Stimulated activated CD8-positive, alpha-beta memory T cell treated with anti-CD3 and anti-CD28 coated beads, Interleukin-15, amount 100 ng/mL, for 4 hours (primary cell): ENCODE measurements at places on chromosomes 6 and 20.

- no peak for DNase-seq
Measured at GRCh38 chr6:102344769-102345168, 951.3 kb downstream of the GRIK2 start.

GRCh38 chr6:404685-405423, 13.3 kb downstream of the IRF4 start:
- no peak for DNase-seq

DNA sequence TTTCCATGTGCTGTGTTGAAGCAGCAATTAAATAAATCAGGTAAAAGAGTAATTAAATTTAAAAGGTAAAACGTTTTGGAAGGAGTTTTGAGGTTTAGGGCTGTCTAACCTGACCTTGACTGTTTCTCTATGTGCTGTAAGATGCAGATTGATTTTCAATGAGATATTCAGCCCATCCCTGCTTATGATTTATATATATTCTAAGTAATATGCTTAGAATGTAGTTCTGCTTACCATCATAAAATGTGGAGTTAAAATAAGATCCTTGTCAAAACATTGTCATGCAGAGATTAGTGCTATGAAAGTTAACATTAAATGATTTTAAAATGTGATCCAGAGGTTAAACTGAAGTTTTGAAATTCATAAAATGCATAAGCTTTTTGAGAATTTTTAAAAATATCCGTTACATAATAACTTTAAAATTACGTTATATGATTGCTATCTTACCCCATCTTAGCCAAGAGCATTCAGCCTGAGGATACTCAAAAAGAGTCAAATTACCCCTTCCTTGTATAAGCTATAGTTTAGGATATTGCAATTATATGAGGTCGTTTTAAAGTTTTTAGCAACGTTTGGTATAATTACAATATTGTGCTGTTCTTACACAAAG, 122.5 kb downstream of the MTHFD1L start:
- DNase-seq: no peak

GRCh38 chr6:27962506-27962905, 5.5 kb downstream of the OR2B6 start:
- DNase-seq: no peak

DNA sequence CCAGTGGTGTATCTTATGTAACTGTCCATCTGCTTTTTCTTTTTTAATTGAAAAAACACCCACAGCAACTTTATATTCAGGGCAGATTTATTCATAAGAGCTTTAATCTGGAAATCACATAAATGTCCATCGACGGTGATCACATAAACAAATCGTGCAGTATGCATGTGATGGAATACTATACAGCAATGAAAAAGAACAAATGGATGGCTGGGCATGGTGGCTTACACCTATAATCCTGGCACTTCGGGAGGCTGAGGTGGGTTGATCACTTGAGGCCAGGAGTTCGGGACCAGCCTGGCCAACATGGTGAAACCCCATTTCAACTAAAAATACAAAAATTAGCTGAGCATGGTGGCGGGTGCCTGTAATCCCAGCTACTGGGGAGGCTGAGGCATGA, 39.1 kb downstream of the VSTM2L start:
- no peak for DNase-seq

GRCh38 chr6:100137759-100138158, 143.7 kb upstream of the MCHR2 start:
- DNase-seq: no peak

GRCh38 chr6:2485116-2485515, 239.7 kb upstream of the GMDS start:
- DNase-seq: no peak

- DNase-seq: no peak
Measured at GRCh38 chr6:80143419-80143937, 37.0 kb downstream of the BCKDHB start.

- DNase-seq: no peak
Measured at GRCh38 chr20:41508335-41508734, 109.8 kb downstream of the CHD6 start.

GRCh38 chr6:138428944-138429598, 25.0 kb downstream of the HEBP2 start:
- no peak for DNase-seq

- no peak for DNase-seq
Measured at GRCh38 chr6:5146398-5146797, 61.3 kb downstream of the PPP1R3G start.

- no peak for DNase-seq
Measured at GRCh38 chr20:31604567-31605030, 490 bp upstream of the ID1 start.

GRCh38 chr20:53964067-53964466, 106.3 kb downstream of the BCAS1 start:
- no peak for DNase-seq

GRCh38 chr20:64153861-64154589, 10.2 kb upstream of the MYT1 start:
- DNase-seq: no peak

GRCh38 chr6:33996120-33996475, 149.8 kb downstream of the GRM4 start:
- no peak for DNase-seq

DNA sequence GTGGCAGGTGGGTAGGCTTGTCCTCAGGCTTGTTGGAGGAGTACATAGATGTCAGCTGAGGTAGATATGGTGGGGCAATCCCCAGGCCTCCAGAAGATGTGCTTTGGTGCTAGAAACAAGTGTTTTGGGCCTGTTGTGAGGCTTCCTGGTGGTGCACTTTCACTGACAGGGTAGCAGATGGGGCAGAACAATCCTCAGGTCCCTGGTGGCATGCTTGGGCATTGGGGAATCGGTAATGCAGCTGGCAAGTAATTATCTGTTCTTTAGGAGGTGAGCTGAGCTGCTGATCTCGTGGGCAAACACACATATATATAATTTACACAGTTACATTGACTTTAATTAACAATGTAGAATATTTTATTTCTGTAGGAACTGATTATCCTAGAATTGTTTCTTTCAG, 458.7 kb downstream of the BMP2 start:
- DNase-seq: no peak

DNA sequence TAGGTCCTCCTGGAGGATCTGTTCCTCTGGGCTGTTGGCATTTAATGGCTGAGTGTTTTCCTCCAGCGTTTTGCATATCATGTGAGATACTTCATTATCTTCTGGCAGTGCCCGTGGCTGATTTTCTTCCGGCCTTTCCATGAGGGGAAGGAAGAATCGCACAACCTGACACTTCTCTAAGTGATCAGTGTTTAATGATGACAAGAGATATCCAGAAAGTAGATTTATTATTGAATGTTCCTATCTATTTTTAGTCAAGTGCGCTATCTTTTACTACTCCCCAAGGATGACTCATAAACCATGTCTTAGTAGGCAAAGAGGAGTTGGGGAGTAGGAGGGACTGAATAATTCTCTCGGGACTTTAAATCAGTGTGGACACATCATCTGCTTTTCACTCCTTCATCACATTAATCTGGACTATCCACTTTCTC, 149.7 kb downstream of the PLCB4 start:
- DNase-seq: no peak

DNA sequence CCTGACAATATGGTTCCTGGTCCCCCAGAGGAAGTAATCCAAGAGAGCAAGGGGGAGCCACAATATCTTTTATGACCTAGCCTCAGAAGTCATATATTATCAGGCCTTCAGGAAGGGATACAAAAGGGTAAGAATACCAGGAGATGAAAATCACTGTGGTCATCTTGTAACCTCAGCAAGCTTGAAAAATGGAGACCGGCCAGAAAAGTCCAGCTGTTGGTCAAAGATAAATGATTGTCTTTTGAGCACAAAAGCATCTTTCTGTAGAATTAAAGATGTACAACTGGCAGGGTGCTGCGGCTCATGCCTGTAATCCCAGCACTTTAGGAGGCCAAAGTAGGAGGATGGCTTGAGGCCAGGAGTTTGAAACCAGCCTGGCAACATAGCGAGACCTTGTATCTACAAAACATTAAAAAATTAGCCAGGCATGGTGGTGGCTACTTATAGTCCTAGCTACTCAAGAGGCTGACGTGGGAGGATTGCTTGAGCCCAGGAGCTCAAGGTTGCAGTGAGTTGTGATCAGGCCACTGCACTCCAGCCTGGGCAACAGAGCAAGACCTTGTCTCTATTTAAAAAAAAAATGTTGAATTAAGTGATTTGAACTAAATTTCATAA, 118.0 kb upstream of the MARCKS start:
- DNase-seq: no peak

GRCh38 chr6:36577301-36577700, 16.9 kb upstream of the SRSF3 start:
- DNase-seq: no peak

GRCh38 chr20:32534661-32535240, 50.4 kb downstream of the NOL4L start:
- DNase-seq: peak; percentile 33

- DNase-seq: no peak
Measured at GRCh38 chr6:63352069-63352543, 32.3 kb upstream of the LGSN start.

GRCh38 chr6:131322125-131322524, 186.9 kb downstream of the AKAP7 start:
- DNase-seq: no peak
